Stimulated activated CD8-positive, alpha-beta memory T cell treated with anti-CD3 and anti-CD28 coated beads, Interleukin-12 subunit alpha, Interleukin-12 subunit beta, amount 100 ng/mL, for 1 hour (primary cell): ENCODE measurements at places on chromosomes 16 and 17.

DNA sequence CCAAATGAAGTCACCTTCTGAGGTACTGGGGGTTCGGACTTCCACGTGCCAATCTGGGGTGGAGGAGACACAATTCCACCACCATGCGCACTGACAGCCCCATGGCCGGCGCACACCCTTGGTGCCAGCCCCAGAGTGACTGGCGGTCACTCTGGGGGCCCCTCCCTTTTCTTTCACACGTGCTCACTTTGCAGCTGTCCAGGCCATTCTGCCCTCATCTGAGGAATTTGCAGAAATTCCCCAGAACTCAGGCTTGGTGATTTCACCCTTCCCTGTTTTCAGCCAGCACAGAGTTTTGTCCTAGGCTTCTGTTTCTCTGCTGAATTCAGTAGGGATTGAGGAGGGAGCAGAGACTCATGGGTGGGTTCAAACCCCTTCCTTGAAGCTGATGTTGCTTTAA is 54.8 kb downstream of the CDRT4 start:
- no peak for DNase-seq

GRCh38 chr17:65797809-65798208 is 236.4 kb upstream of the AXIN2 start:
- DNase-seq: no peak

DNA sequence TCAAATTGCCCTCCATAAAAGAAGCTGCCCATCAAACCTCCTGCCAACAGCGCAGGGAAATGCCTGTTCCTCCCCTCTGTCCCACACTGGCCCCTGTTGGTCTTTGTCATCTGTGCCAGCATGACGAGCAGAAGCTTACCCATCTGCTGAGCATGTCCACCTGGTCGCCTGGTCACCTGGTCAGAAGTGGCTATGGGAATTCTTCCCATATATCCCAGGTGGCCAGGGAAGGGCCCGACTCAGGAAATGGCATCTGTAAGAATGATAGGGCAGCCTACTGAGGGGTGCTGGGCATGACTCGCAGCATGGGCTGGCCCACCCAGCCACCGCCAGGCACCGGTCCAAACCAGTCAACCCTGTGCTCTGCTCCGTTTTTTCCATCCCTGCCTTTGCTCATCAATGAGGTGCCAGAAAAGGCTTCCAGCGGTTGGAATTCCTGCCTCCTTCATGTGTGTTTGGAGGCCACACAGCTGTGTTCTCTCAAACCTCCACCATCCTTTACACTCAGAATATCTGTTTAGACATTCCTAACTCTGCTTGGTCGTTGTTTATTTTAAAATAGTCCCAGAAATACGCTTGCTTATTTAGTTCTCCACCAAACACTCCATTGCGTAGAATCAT is 145.2 kb downstream of the CLEC16A start:
- DNase-seq: no peak

DNA sequence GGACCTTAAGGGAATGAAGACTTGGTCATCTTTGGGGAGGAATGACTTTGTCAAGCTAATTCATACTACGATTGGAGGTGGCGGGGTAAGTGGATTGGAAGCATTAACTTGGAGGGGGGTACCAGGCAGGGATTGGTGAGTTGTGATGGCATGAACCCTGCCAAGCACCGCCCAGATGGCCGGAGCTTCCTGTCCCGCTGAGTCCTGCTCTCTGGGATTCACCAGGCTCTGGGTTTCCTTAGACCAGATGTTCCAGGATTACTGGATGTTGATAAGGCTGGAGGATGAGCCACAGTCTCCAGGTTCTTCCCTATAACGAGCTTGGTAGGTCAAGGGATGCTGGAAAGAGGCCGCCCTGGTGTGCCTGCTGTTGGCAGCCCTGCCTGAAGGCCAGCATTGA is 154.9 kb downstream of the SDK2 start:
- no peak for DNase-seq

- no peak for DNase-seq
Observed at GRCh38 chr17:48311324-48311723, 118.7 kb downstream of the SKAP1 start.

DNA sequence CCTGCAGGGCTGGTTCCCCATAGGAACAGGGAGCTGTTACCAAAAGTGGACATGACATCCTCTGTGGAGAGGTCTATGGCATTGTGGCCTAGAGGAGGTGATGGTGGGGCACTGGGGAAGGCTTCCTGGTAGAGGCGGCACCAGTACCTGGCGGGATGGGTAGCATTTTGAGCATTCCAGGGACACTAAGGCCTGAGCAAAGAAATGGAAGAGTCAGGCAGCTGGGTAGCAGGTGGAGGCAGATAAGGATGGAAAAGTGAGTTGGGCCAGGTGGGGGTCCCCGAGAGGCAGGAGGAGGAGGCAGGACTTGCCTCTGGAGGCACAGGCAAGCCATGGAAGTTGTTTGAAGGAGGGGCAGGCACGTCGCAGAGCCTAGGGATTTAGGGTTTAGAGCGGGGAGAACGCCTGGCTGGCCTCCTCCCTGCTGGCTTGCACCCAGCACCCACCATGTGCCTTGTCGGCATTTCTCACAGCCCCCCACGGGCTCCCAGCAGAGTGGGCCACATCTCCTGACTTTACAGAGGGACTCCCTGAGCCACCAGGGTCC is 5.1 kb upstream of the ADCY7 start:
- no peak for DNase-seq
